Left lung (tissue), 14 donors: ENCODE measurements at places on chromosomes 5 and 9.

GRCh38 chr5:53199882-53200281, 90.3 kb upstream of the MOCS2 start:
- H3K36me3 ChIP-seq, result no peaks in the 10 kb centered on the region
- H3K4me1 ChIP-seq, result no peaks in the 10 kb centered on the region
- H3K27ac ChIP-seq, result no peak overlapping the region
- DNase-seq, result no peak
- no peak overlapping the region for H3K4me3 ChIP-seq

DNA sequence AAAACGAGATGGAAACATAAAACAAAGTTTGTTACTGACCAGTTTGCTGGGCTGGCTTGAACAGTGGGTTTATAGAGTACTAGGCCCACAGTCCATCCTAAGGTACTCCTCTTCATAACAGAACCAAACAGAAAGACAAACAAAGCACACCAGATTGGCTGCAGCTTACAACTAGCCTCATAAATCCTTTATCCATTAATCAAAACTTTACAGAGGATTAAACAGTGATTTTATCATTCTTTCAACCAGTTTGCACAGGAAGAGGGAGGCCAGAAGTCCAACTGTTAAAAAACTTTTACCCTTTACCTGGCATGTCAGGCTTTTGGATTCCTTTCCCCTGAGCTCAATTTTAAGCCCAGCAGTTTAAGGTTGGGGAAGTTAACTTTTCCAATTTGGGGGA, 1467.6 kb downstream of the MAT2B start:
- H3K27me3 ChIP-seq, result no peaks in the 10 kb centered on the region
- no peak overlapping the region for H3K4me3 ChIP-seq
- no peaks in the 10 kb centered on the region for H3K36me3 ChIP-seq

DNA sequence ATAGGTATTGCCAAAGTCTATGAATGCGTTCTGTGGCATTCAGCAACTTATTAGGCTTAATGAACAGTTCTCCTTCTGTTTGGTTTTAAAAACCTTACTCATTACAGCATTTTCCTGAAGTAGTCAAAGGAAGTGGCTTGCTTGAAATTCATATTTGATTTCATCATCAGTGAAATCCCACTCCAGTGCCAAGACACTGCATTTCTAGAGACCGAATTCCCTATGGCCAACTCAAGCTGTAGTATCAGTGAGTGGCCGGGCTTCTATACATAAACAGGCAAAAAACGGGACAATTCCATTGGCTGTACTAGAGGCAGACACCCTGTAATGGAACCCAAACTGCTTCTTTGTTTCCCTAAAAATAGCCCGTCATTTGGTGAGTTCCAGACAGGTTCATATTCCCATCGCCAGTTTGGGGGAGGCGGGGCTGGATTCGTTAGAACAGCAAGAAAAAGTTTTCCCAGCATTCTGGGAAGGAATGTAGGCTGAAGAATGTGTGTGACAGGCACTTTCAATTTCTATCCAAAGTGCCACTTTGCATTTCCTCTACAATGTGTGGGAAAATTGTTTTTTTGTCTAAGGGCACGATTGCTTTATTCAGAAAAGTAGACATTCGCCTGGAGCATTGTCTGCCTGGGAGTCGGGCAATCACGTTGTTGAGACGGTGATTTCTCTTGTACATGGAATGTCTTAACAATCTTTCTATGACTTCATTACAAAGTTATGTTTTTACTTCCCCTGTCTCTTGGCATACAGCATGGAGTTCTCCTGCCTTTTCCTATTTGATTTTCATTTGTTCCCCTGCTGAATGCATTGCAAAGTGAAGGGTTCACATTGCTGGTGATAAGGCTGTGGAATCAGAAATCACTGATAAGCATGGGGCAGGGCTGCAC, 141.8 kb upstream of the MAST4 start:
- H3K36me3 ChIP-seq, result no peaks in the 10 kb centered on the region
- H3K27me3 ChIP-seq, result no peaks in the 10 kb centered on the region
- H3K4me1 ChIP-seq, result no peaks in the 10 kb centered on the region
- no peak overlapping the region for H3K4me3 ChIP-seq
- peak overlapping the region; percentile 30 for H3K27ac ChIP-seq

DNA sequence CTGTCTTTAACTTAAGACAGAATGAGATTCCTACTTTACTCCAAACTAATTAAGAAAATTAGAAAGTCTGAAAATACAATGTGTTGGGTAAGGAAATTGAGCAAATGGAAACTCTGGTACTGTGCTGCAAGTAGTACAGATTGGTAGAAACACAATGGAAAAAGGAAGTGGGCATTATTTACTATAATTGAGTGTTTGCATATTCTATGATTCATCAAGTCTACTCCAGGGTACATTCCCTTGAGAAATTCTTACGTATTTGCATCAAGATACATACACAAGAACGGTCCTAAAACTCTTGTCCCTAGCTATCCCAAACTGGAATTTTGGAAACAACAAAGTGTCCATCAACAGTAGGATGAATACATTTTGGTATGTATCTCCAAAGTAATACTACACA, 123.5 kb upstream of the TARS1 start:
- no peak overlapping the region for H3K27ac ChIP-seq
- no peak overlapping the region for H3K4me3 ChIP-seq
- no peak for DNase-seq
- H3K36me3 ChIP-seq, result no peaks in the 10 kb centered on the region
- no peaks in the 10 kb centered on the region for H3K27me3 ChIP-seq

- H3K36me3 ChIP-seq, result no peaks in the 10 kb centered on the region
- no peak overlapping the region for H3K4me3 ChIP-seq
- no peak overlapping the region for H3K27ac ChIP-seq
These were observed 332.3 kb upstream of the NUDT12 start for GRCh38 chr5:103894882-103895281.

DNA sequence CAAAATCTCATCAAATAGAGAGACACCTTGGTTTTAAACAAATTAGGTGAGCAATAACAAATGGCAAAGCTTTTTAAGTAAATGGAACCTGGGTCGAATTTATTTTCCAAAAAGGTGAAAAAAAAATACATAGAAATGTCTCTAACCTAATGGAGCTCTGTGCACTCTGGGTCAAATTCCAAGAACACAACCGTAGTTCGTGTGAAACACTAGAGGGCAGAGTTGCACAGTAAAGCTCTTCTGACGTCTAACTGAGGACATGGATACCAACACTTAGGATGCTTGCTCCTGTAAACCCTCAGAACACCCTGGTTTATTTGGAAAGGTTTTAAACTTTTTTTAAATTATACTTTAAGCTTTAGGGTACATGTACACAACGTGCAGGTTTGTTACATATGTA, 18.9 kb downstream of the MARCHF11 start:
- no peak overlapping the region for H3K4me3 ChIP-seq
- H3K4me1 ChIP-seq, result no peaks in the 10 kb centered on the region
- peak; percentile 40 for DNase-seq
- H3K36me3 ChIP-seq, result no peaks in the 10 kb centered on the region
- no peak overlapping the region for H3K27ac ChIP-seq

- DNase-seq, result peak; percentile 59
- peak overlapping the region; percentile 82 for H3K27ac ChIP-seq
- H3K4me3 ChIP-seq, result peak overlapping the region; percentile 83
- H3K4me1 ChIP-seq, result peaks cover 41% of the 10 kb centered on the region
- no peaks in the 10 kb centered on the region for H3K27me3 ChIP-seq
These were observed 1.1 kb upstream of the SPIN1 start for GRCh38 chr9:88387036-88387551.

- H3K27ac ChIP-seq, result no peak overlapping the region
- H3K4me3 ChIP-seq, result no peak overlapping the region
- DNase-seq, result no peak
- H3K36me3 ChIP-seq, result no peaks in the 10 kb centered on the region
- peaks cover 3% of the 10 kb centered on the region for H3K4me1 ChIP-seq
These were observed 115.9 kb upstream of the GAS1 start for GRCh38 chr9:87063246-87063645.

DNA sequence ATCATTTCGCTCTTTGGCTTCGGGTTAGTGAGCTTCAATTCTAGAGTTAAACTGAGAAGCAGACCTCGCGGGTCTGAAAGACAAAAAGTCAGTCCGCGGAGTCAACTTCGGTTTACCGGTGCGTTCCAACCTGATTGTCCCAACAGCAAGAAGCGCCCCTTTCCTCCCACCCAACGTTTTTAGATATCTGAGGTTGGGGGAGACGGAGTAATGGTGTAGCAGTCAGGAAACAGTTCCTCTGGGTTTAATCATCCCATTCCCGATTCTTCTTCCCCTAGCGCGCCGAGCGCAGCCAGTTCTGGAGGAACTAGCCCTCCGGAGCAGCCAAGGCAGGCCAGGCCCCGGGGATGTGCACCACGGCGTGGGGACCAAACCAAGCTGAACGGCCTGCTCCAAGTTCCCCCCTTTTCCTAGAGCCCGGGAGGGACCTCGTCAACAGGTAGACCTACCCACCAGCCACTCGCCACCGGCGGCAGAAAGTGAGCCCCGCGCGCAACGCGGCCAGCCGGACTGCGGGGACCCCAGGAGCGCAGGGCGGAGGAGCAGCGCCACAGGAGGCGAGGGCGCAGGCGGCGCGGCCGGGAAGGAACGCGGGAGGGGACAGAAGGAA, 622 bp upstream of the ISL1 start:
- H3K27me3 ChIP-seq, result peaks cover 97% of the 10 kb centered on the region
- no peaks in the 10 kb centered on the region for H3K36me3 ChIP-seq
- H3K27ac ChIP-seq, result no peak overlapping the region
- peak overlapping the region; percentile 27 for H3K4me3 ChIP-seq
- H3K4me1 ChIP-seq, result peaks cover 7% of the 10 kb centered on the region

- H3K4me3 ChIP-seq, result no peak overlapping the region
- no peaks in the 10 kb centered on the region for H3K36me3 ChIP-seq
- DNase-seq, result no peak
- H3K27ac ChIP-seq, result no peak overlapping the region
- no peaks in the 10 kb centered on the region for H3K4me1 ChIP-seq
- no peaks in the 10 kb centered on the region for H3K27me3 ChIP-seq
These were observed 85.4 kb upstream of the EQTN start for GRCh38 chr9:27382308-27382707.

- no peak for DNase-seq
- H3K27me3 ChIP-seq, result no peaks in the 10 kb centered on the region
- no peak overlapping the region for H3K27ac ChIP-seq
- no peak overlapping the region for H3K4me3 ChIP-seq
These were observed 2.1 kb downstream of the SPATA31E1 start for GRCh38 chr9:87884578-87885459.

GRCh38 chr5:168282120-168282519, 9.3 kb upstream of the WWC1 start:
- H3K4me3 ChIP-seq, result no peak overlapping the region
- no peaks in the 10 kb centered on the region for H3K36me3 ChIP-seq
- H3K4me1 ChIP-seq, result no peaks in the 10 kb centered on the region
- H3K27me3 ChIP-seq, result no peaks in the 10 kb centered on the region

- H3K4me3 ChIP-seq, result no peak overlapping the region
- no peaks in the 10 kb centered on the region for H3K36me3 ChIP-seq
- H3K27me3 ChIP-seq, result no peaks in the 10 kb centered on the region
- DNase-seq, result no peak
These were observed 323.7 kb downstream of the ARRDC3 start for GRCh38 chr5:91059409-91059808.

GRCh38 chr5:7078101-7078500, 317.8 kb upstream of the ADCY2 start:
- H3K4me3 ChIP-seq, result no peak overlapping the region
- H3K4me1 ChIP-seq, result no peaks in the 10 kb centered on the region
- H3K36me3 ChIP-seq, result no peaks in the 10 kb centered on the region
- no peaks in the 10 kb centered on the region for H3K27me3 ChIP-seq

GRCh38 chr9:16794871-16795639, 75.4 kb downstream of the BNC2 start:
- no peaks in the 10 kb centered on the region for H3K27me3 ChIP-seq
- H3K4me1 ChIP-seq, result no peaks in the 10 kb centered on the region
- H3K36me3 ChIP-seq, result no peaks in the 10 kb centered on the region
- H3K4me3 ChIP-seq, result no peak overlapping the region
- peak overlapping the region; percentile 35 for H3K27ac ChIP-seq
- DNase-seq, result no peak

DNA sequence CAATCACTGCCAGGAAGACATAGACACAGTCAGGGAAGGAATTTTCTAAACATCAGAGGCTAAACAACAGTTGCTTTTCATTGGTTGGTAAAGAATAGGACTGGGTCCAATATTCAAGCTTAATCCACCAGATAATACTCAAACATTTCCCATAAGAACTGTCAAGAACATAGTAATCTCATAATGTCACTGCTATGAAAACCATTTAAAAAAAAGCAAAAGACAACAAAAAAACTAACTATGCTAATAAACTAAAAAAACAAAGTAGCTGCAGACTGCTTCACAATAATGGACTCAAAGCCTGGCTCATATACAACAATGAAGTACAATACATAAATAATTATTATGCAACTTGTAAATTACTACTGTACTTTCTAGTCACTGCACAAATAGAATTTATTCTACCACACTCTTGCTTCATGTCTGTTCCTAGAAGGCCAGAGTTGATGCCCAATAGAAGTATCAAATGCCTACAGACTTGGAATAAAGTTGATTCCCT, 148.7 kb downstream of the MLLT3 start:
- H3K36me3 ChIP-seq, result no peaks in the 10 kb centered on the region
- no peak overlapping the region for H3K4me3 ChIP-seq

DNA sequence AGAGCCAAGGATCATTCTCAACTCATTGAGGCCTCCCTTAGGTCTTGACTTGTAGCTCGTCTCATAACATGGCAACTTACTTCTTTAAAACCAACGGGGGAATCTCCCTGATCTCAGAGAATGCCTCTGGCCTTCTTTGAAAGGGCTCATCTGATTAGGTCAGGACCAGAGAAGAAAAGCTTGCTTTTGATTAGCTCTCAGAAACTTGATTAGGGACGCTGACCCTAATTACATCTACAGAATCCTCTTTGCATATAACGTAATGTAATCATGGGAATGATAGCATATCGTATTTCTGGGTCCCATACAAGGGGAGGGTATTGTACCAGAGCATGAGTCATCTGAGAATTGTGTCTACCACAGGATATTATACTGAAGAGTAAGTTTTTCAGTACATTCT, 125.1 kb upstream of the SH3GL2 start:
- no peak overlapping the region for H3K27ac ChIP-seq
- no peaks in the 10 kb centered on the region for H3K36me3 ChIP-seq
- DNase-seq, result no peak
- H3K27me3 ChIP-seq, result no peaks in the 10 kb centered on the region

GRCh38 chr5:169695919-169696490, 58.9 kb downstream of the DOCK2 start:
- no peak for DNase-seq
- no peak overlapping the region for H3K27ac ChIP-seq
- H3K27me3 ChIP-seq, result no peaks in the 10 kb centered on the region
- H3K4me1 ChIP-seq, result no peaks in the 10 kb centered on the region
- H3K36me3 ChIP-seq, result no peaks in the 10 kb centered on the region

- H3K27me3 ChIP-seq, result no peaks in the 10 kb centered on the region
- DNase-seq, result no peak
- no peaks in the 10 kb centered on the region for H3K4me1 ChIP-seq
- H3K4me3 ChIP-seq, result no peak overlapping the region
These were observed 6.3 kb downstream of the TYRP1 start for GRCh38 chr9:12699529-12699928.

GRCh38 chr9:5767968-5768932, 64.7 kb downstream of the ERMP1 start:
- H3K27me3 ChIP-seq, result no peaks in the 10 kb centered on the region
- DNase-seq, result no peak
- H3K27ac ChIP-seq, result no peak overlapping the region
- H3K4me3 ChIP-seq, result no peak overlapping the region

- no peak for DNase-seq
- H3K4me3 ChIP-seq, result no peak overlapping the region
- no peaks in the 10 kb centered on the region for H3K4me1 ChIP-seq
- H3K27ac ChIP-seq, result no peak overlapping the region
- H3K27me3 ChIP-seq, result peaks cover 51% of the 10 kb centered on the region
These were observed 101.7 kb upstream of the SPOCK1 start for GRCh38 chr5:137600721-137601360.
